Neural progenitor cell (in vitro differentiated cells): ENCODE measurements at places on chromosomes 3 and 15.

GRCh38 chr15:27046880-27047279, 75.9 kb downstream of the GABRG3 start:
- no peak for DNase-seq

- DNase-seq, result no peak
Measured at GRCh38 chr15:52023169-52023922, 4.3 kb downstream of the MAPK6 start.

GRCh38 chr3:59069838-59070237, 20.0 kb upstream of the CFAP20DC start:
- DNase-seq, result no peak

DNA sequence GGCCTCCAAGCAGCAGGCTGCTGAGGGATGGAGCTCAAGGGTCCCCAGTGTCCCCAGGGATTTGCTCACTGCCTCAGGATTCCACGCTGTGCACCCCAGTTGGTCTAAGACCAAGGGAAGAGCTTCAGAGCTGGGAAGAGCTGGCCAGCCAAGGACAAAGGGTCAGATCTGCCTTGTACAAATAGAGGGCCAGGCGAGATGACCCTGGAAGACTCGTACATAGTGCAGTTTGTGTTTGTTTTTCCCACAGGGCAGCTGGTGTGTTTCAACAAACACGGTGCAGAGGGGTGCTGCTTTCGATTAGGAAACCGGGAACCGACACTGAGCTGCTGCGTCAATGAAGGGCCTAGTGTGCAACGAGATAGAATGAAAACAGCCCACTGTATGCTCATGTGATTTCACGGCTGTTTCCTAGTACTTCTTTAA, 56.1 kb upstream of the TRPM1 start:
- DNase-seq, result no peak

DNA sequence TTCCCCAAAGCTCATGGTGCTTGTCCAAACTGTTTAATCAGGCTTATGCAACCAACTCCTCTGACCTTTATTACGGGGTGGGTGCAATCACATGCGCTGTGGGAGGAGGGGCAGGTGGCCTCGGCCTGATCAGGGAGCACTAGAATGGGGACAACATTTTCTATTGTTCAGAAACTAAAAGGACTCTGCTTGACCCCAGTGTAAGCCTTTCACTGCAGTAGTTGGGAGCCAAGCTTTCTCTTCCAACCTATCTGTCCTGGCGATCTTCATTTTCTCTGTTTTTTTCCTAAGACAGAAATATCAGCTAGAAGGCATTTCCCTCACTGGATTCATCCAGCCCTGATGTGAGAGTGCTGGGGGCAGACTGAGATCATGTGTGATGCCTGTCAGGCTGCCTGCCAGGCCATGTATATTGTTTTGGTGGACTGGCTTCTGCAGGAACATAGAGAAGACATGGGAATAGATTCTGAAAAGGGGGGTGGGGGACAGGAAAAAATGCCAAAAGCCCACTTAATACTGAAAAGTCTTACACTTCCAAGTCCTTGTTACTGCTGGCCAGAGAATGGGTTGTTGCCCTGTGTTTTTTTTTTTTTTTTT, 627.0 kb upstream of the TBL1XR1 start:
- DNase-seq, result peak; percentile 44

DNA sequence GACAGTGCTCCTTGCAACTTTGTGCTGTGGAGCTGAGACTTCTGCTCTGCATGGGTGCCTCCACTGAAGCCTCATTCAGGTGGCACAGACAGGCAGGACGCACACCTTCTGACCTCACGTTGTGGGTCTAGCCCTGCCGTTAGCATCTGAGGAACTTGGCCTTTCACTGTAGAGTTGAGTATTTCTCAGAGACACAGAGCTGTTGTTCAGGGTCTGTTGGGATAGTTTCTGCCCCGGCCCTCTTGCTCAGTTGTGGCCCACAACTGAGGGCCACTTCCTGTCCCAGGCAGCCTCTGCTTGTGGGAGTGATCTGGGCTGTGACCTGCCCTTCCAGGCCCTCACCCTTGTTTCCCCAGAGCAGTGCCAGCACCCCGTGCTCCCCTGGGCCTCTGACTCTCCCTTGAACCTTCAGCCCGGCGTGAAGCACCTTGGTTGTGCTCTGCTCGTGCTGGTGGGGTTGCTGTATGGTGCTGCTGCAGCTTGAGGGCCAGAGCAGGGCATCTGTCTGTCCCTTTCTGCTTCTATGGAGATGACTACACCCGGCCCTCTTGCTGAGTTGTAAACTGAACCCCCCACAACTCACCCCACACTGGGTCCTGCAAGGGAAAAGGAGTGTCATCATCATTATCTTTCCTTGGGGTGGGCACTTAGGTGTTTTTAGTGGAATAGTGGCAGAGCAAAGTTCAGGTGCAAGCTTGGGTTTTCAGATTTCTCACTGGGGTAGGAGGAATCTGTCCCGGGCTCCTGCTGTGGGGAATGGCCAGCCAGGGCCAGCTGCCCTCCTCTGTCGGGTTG, 11.7 kb downstream of the BAHD1 start:
- no peak for DNase-seq

DNA sequence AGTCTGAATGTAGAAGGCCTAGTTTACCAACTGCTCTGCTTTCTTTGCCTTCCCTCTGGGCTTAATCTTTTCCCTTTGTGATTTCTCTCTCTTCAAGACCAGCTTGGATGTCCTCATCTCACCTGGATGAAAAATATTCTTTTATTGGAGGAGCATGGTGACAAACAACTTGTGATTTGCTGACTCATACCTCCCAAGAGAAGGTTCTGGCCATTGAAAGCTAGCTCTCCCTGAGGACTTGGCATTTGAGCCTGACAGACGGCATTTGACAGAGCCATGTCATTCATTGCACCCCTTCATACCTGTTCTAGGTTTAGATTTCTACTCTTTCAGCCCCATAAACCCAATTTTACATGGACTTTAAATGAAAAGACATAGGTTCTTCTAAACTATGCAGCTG, 33.3 kb downstream of the ATG7 start:
- no peak for DNase-seq

DNA sequence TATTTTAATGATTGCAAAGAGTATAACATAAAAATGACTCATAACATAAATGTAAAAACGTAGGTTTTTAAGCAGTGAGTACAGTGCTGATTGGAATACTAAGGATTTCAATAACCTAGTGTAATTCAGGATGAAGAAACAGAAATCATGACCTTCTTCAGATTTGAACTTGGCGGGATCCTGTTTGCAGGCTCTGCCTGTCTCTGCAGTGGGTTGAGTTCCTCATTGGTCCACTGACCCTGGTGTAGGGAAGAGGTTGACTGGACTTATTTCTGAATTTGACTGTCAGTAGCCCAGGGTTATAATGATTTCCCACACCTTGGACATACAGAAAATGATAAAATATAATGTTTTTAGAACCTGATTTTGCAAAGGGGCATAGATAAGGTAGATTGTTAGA, 171.7 kb downstream of the FNDC3B start:
- no peak for DNase-seq

DNA sequence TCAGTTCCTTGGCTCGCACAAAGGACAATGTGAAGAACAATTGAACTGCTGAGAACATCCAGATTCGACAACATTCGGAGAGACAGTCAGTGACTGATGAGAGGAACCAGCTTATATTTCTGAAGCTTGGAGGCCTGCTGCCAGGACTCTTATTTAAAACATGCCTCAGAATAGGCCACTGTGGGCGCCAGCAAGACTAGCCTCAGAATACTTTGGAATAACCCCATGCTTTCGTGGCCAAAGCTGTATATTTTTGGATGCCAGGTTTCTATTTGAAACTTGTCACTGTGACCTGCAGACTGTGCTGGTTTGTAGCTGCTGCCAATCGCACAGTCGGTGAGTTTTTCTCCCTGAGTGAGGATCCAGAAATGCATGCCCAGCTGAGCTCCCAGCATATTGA, 129.9 kb upstream of the UBE3A start:
- no peak for DNase-seq

- DNase-seq, result no peak
Measured at GRCh38 chr3:172562871-172563865, 39.9 kb upstream of the TNFSF10 start.

- peak; percentile 91 for DNase-seq
Measured at GRCh38 chr3:51718547-51719409, 11.9 kb downstream of the GRM2 start.

DNA sequence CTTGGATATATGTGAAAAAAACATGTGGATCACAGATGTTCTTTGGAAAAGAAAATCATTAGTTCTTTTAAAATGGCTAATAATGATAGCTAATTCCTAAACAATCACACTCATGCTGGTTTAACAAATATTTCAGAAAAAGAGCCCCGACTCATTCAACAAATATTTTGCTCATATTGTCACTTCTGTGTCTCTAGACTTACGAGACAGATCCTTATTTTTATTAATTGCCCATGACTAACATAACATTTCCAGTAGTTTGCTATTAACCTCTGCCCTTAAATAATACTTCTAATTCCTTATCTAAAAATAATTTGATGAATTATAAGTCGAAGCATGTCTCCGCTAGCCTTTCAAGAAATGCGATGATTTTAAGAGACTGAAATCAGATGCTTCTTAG, 70.4 kb downstream of the SATB1 start:
- no peak for DNase-seq

DNA sequence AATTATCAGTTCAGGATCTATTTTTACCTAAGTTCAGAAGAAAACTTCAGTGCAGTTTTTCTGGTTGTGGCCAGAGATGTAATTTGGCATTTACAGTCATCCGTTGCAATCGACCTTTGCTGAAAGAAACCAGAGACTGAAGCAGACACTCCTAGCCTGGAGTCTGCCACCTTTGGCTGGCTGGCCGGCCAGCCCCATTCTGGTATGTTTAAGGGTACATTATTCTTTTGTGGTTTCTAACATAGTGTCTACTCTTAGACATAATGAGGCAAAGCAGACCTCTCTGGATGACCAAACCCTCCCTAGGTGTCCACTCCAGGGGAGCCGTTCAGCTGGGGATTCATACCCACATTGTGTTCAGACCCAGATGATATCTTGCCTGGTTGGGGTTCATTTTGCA, 275.9 kb upstream of the TPM1 start:
- DNase-seq, result no peak

DNA sequence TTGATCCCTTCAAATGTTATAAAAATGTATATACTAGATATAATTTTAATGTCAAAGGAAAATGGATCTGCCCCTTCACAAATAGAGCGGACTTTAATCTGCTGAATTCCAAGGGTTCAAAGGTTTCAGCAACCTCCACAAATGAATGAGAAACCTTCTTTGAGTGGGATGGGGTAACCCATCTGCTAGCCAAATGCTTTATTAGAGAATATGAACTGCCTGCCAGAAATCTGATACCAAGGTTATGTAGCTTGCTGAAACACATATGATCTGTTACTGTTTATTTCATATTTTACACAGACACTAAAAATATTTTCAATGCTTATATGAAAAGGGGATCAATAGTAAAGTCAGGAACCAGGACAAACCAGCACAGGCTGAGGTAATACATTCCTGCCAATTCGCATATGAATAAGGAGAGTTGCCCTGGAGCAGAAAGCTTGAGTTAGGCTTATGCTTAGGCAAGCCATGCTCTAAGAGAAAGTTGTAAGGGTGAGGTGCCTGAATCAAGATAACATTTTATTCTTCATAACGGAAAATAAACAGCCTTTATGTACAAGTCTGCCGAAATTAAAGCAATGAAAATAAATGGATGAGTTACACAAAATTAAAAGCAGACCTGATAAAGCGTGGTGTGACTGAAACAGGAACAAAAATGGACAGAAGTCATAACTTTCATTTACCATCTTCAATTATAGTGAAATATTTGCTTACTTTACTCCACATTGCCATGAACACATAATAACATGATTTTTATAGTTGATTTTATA, 26.5 kb downstream of the PLOD2 start:
- DNase-seq, result no peak

GRCh38 chr3:66496746-66497145, 4.1 kb downstream of the LRIG1 start:
- no peak for DNase-seq

- DNase-seq, result peak; percentile 79
Measured at GRCh38 chr3:13785351-13785750, 94.5 kb downstream of the WNT7A start.

GRCh38 chr3:181696626-181697230, 15.0 kb upstream of the SOX2 start:
- DNase-seq, result no peak

DNA sequence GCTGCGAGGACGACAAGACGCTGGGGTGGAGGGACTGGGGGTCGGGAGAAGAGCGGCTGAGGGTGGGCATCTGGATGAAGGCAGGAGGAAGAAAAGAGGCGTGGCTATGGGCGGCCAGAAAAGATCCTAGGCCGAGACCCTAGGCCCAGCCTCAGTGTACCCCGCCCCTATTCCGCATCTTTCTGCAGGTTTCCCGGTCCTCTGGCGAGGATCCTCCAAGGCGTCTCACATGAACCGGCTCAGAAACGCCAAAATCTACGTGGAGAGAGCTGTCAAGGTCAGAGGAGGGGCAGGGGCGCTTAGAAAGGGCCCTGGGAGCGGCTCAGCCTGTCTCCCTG, 340 bp downstream of the TTLL3 start:
- peak; percentile 62 for DNase-seq

DNA sequence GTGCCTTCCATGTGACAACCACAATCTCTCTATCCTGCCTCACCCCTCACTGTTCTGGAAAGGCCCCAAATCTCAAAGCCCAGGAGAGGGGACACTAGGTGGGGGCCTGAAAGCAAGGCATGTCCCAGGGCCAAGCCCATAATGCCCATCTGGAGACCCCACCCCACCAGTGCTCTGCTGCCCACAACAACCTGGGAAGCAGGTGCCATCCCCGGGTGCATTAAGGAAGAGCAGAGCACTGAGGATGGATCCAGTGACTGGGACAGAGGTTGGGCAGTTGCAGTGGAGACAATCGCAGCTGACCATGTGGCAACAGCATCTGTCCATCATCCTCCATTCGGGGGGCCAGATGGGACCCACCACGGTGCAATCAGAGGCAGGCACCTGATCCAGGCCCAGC, 106.2 kb upstream of the PRR20G start:
- DNase-seq, result no peak

DNA sequence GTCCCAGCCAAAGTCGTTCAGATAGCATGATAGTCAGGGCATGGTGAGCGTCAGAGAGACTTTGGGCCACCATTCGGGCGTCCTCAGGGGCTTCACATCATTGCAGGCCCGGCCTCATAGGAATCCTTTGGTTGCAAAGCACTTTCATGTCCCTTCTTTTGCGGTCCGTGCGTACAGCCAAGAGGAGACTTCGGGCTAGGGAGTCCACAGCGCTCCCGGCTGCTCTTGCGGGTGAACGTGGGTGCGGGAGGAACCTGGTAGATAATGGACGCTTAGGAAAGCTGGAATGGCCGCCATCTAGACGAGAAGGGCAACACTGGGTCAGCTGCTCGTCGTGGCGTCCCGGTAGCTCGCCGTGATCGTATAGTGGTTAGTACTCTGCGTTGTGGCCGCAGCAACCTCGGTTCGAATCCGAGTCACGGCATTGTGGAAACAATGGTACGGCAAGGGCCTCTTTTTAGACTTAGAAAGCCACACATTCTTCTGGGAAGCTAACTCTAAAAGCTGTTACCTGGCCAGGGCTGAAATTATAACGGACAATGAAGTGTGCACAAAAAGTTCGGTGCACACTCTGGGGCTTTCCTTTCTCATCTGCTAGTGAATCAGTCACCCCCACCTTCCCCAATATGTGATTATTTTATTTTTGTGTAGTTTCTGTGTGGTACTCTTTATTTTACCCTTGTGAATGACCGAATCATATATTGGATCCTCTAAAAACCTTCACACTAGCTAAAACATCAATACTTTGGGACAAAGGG, 13.2 kb upstream of the SHF start:
- DNase-seq, result peak; percentile 80
